ENCODE measurements at places on chromosomes 16 and 17.

DNA sequence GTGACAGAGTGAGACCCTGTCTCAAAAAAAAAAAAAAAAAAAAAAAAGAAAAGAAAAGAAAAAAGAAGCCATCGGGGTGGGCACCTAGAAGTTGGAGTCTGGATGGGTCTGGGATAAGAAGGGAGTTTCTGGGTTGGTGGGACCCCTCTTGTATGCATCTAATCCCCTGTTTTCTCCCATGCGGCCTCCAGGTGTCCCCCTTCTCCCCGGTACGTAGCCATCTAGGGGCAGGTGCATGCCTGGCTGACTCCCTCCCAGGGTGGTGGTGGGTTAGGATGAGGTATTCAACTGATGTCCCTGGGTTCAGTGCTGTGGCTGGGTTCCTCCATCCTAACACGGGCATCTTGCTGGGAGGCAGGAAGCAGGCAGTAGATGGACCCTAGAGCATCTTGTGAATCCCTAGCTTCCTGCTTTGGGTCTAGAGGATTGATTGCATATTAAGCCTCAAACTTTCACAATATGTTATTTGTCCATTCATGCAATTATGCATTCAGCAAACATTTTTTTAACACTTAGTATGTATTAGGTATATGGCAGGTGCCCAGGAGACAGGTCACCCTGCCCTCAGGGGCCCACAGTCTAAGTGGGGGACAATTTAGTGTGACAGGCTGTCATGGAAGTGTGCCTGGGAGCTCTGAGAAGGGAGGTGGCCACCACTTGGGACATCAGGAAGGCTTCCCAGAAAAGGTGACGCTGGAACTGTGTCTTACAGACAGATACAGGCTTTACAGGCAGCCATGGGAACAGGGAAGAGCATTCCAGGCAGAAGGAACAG lies 13.1 kb downstream of the FMNL1 start:
- DNase-seq = no peak

DNA sequence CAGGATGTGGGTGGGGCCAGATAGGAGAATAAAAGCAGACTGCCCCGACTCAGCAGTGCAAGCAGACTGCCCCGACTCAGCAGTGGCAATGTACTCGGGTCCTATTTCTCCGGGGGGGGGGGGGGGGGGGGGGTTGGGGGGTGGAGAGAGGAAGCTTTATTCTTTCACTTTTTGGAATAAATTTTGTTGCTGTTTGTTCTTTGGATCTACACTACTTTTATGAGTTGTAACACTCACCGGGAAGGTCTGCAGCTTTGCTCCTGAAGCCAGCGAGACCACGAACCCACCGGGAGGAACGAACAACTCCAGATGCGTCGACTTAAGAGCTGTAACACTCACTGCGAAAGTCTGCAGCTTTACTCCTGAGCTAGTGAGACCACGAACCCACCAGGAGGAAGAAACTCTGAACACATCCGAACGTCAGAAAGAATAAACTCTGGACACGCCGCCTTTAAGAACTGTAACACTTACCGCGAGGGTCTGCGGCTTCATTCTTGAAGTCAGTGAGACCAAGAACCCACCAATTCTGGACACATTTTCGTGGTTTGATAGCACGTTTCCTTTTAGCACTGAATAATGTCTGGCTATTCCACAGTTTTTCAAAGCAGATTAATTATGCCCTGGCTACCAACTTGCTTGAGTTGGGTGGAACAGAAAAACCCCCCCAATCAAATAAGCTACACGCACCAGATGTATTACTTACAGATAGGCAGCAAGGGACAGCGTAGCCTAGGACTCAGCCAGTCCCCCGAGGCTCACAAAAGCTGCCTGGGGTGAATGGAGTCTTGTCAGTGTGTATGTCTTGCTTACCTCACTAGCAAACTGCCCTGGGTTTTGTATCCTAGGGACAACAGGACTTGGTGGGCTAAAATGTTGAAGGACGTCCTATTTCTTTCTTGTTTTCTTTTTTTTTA lies 11.9 kb downstream of the FZD2 start:
- DNase-seq = no peak

DNA sequence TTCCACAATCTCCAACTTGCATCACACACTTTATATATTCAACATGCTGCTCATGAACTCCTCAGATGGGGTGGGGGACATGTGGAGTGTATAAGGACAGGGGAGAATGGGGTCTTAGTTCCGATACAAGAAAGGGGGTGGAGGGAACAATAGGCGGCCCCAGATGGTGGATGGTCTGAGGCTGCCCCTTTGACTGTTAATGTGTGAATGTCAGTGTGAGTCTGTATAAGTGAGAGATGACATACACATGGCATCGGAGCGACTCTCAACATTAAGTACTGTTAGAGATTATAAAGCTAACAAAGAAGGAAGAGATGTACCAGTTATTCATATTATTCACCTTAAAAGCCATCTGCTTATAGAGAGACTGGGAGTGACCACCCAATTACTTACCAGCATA lies 193.1 kb downstream of the AXIN2 start:
- no peak for DNase-seq

- no peak for DNase-seq
Measured at GRCh38 chr16:4403133-4403949, 13.1 kb downstream of the CORO7 start.

DNA sequence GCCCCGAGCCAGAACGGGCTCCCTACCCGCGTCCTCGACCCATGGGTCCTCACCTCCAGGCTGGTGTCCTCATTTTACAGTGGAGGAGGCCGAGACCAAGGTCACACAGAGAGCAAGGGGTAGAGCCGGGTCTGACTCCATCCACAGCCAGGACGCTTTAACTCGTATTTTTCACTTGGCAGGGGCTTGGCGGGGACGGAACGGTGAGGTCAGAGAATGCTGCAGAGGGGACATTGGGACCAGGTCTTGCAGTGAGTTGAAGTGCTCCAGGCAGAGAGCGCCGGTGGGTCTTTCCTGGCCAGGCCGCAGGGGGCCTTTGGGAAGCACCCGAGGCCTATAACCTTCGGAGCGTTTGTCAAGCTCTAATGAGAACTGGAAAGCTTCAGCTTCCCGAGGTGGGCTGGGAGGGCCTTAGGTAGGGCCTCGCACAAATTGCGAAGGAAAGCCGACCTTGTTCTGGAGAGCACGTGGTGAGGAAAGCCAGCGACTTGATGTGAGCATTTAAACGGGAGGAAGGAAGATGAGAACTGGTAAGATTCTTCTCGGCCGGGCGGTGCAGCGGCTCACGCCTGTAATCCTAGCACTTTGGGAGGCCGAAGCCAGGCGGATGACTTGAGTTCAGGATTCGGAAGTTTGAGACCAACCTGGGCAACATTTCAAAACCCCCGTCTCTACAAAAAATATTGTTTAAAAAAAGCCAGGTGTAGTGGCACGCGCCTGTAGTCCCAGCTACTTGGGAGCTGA lies 908 bp upstream of the CLUH start:
- DNase-seq = no peak

- no peak for DNase-seq
Measured at GRCh38 chr17:50052241-50052796, 3.6 kb upstream of the ITGA3 start.

- DNase-seq = no peak
Measured at GRCh38 chr17:13363771-13364170, 238.0 kb downstream of the HS3ST3A1 start.

DNA sequence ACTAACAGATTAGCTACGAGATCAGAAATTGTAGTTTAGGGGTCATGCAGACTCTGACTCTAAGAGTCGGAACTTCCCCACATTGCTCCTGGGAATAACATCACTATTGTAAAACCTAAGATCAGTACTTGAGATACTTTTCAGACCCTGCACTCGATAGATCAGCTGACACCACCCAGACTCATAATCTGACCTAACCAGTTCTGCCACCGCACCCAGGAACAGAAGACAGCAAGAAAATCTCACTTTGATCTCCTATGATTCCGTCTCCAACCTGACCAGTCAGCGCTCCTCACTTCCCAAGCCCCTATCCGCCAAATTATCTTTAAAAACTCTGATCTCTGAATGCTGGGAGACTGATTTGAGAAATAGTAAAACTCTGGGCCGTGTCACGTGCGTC lies 27.2 kb upstream of the ASGR2 start:
- DNase-seq = no peak

DNA sequence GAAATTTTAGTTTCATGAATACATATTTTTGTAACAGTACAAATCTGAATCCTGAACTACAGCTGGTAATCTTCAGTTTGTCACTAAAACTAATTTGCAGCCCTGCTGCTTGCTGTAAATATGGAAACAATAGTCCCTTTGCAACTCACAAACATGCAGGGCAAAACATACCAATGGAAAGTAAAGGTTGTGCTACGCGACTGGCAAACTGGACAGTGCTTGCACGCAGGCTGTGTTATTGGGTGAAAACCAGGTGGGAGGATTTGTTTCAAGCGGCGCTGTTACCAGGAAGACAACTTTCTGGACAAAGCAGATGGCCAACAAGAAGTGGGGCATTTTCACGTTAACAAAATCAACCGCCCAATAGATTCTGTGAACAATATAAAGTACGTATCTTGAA lies 93.5 kb downstream of the CDYL2 start:
- no peak for DNase-seq

DNA sequence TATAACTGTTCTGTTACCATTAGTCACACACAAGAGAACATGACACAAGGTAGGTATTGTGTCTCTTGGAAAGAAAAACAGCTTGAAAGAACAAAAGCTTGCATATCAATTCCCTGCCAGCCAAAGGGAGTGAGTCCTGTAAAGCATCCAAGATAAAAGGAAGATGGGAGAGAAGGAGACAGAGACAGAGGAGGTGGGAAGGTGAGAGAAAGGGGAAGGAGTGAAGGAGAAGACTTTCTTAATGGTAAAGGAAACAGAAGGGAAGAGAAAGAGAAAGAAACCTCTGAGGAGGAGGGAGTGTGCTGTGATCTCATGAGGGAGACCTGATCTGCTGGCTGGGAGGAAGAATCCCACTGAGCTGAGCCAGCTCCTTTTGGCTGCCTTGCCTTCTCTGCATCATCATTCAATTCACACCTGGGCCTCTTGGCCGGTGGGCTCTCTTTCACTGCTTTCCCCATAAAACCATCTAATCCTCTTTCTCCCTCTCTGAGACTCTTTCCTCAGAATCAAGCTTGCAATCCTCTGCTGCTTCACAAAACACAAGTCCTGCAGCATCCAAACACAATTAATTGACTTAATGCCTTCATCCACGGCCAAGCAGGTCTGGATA lies 271.6 kb downstream of the ABCC12 start:
- DNase-seq = no peak

GRCh38 chr16:20803561-20804214 lies 2.6 kb downstream of the ERI2 start:
- DNase-seq = no peak

GRCh38 chr17:44775136-44775837 lies 16.5 kb downstream of the ADAM11 start:
- DNase-seq = peak; percentile 93

GRCh38 chr16:13480801-13481200 lies 439.2 kb upstream of the ERCC4 start:
- DNase-seq = no peak

- DNase-seq = no peak
Measured at GRCh38 chr17:42853597-42853967, 2.6 kb downstream of the AOC3 start.

DNA sequence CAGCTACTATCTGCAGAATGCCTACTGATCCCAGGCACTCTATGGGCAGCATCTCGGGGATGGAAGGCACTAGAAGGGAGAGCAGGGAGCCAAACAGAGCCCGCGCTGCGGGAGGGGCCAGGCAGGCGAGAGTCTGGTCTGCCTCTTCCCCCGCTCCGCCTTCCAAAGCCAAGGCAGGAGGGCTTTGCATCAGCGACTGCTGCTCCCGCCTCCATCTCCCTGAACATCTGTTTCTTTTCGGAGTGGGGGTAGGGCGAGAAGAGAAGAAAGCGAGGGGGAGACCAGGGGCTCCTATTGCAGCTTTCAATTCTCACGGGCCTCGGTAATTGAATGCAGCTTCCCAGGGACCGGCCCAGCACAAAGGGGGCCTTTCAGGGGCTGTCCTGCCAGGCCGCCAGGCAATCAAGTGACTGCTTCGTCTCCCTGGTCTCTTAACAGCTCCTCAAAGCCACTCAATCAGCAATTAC lies 31.4 kb upstream of the CDC42EP4 start:
- peak; percentile 59 for DNase-seq

DNA sequence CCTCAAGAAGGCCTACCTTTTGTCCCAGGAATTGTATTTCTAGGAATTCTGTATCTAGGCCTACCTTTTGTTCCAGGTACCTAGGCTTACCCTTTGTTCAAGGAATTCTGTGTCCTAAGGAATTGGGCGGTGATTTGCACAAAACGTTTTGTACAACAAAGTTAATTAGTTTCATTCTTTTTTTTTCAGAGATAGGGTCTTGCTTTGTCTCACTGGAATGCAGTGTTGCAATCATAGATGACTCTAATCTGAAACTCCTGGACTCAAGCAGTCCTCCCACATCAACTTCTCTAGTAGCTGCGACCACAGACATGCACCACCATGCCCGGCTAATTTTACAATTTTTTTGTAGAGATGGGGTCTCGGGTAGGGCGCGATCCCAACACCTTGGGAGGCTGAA lies 7.0 kb downstream of the CDR2L start:
- no peak for DNase-seq

GRCh38 chr17:72778169-72779151 lies 314.0 kb downstream of the SLC39A11 start:
- DNase-seq = no peak

- DNase-seq = no peak
Measured at GRCh38 chr16:89949121-89949742, 677 bp downstream of the DEF8 start.

DNA sequence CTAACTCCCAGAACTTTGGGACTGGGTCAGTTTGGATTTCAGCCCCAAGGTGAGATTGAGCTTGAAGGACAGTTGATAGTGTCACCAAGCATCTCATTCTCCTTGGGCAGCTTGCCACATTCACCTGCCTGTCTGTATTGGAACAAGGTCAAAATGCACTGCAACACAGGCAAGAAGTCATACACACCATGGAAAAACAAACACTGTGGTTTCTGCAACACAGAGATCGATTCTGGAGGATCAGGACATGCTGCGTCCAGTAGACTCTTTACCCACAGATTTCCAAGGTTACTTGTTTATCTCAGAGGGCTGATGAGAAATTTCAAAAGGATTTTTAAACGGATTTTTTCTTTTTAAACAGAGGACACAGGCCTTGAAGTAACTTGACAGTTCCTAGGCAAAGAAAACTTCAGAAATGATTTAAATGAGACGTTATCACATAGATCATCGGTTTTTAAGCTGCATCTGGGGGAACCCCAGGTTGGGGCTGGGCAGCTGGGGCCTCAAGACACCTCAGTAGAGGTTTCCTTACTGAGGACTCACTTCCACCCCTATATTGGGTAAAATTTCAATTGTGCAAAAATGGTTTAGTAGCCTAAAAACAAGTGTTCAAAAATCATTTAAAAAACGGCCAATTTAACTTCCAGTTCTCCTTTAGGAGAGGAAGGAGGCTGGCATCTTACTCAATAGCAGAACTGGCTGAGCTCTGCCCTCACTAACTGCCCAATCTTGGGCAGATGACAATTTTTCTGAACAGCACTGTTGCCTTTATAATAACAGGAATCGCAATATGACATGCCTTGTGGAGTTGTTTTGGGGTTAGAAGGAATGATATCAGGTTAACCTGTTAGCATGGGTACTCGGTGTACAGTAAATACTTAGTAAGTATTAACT lies 299.3 kb downstream of the XYLT1 start:
- DNase-seq = no peak
